Activated T-cell treated with anti-CD3 and anti-CD28 coated beads for 4 hours (primary cell): ENCODE measurements at places on chromosomes 3 and 15.

DNA sequence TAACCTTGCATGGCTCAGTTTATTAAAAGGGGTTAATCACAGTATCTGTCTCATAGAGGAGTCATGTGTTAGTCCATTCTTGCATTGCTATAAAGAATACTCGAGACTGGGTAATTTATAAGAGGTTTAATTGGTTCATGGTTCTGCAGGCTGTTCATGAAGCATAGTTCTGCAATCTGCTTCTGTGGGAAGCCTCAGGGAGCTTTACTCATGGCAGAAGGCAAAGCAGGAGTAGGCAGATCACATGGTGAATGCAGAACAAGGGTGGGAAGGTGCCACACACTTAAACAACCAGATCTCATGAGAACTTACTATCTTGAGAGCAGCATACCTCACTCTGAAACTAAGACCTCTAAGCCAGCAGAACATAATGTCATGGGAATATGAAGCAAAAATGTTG, 42.2 kb upstream of the PTX3 start:
- no peak for DNase-seq

DNA sequence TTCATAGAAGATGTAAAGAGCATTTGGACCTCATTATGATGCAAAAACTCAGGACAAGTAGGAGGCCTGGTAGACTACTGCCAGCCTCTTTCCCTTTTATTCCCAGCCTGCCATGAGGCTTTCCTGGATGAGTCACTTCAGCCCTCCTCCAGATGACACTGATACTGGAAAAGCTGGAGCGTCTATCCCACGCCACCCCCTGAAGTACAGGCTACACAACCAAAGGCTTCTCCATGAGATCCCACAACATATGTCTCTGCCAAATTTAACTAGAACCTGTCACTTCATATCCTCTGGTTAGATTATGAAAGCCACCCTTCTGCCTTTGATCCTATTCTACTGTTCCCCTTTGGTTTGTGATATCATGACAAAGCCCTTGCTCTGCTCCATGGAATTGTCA, 56.1 kb upstream of the CPNE4 start:
- DNase-seq: no peak

GRCh38 chr3:18745472-18745871, 320.3 kb upstream of the SATB1 start:
- no peak for DNase-seq

GRCh38 chr3:8954938-8955763, 8.1 kb downstream of the RAD18 start:
- DNase-seq: no peak

DNA sequence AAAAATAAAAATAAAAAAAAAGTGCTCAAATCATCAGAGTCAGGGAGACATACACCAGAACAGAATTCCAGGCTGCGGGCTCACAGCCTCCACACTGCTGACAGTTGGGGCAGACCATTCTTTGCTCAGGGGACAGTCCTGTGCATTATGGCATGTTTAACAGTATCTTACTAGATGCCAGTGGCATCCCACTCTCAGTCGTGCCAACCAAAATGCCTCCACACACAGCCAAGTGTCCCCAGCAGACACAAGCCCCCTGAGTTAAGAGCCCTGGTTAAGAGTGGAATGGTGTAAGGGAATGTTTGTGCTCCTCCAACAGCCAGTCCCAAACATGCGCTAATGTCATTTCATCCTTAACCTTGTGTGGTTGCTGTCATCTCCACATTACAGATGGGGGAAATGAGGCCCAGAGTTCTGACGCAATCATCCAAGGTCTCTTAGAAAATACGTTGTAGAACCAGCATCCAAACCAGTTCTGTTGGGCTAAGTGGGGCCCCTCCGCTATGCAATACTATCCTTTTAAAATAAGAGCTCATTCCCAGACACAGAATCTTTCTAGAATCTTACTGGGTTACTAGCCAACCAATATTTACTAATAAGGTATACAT, 26.0 kb downstream of the CFAP92 start:
- DNase-seq: no peak

DNA sequence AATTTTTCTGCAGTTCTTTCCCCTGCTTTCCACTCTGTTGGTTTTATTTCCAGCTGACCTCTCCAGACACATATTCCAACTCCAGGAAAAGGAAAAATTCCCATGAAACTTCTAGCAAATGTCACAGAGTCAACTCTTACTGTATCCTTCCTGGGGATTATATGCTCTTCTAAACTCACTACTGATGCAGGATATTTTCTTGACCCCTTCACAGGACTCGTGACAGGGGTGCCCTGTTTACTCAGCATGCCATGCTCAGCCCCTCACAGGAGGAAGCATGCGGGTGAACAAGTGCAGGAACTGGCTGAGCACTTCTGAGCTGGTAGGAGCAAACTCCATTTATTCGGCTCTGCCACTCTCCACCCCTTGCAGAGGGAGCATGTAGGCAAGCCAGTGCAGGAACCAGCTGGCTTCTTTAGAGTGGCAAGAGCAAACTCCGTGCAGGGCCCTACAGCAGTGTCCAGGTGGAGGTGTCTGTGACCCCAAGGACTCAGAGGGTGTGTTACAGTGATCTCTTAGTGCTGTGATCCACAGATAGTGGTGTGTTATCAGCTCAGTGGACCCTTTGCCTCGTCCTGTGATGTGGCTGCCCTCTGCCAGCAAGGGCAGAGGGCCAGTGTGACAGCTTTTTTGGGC, 413.6 kb upstream of the GRM7 start:
- no peak for DNase-seq

GRCh38 chr15:78301828-78302227, 2.4 kb upstream of the SKIC8 start:
- DNase-seq: no peak

GRCh38 chr15:70463453-70463834, 299.9 kb downstream of the UACA start:
- DNase-seq: no peak

GRCh38 chr15:95448531-95449229, 881.8 kb upstream of the NR2F2 start:
- no peak for DNase-seq

GRCh38 chr3:104102386-104102785, 1264.3 kb upstream of the ALCAM start:
- no peak for DNase-seq

- no peak for DNase-seq
Observed at GRCh38 chr15:42880121-42880520, 40.5 kb downstream of the TTBK2 start.

GRCh38 chr3:141455603-141456300, 31.1 kb upstream of the RASA2 start:
- DNase-seq: no peak

GRCh38 chr3:150370999-150371398, 37.1 kb upstream of the TSC22D2 start:
- DNase-seq: no peak

DNA sequence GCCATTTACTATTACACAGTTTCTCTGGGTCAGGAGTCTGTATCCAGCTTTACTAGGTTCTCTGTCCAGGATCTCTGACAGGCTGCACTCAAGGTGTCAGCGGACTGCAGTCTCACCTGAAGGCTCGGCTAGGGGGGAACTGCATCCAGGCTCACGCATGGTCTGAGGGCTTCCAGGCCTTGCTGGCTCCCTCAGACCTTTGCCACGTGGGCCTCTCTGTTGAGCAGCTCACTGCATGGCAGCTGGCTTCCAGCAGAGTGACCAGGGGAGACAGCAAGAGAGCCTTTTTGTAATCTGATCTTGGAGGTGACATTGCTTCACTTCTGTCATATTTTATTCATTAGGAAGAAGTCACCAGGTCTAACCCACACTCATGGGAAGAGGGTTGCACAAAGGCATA, 152.3 kb downstream of the CACNA2D3 start:
- no peak for DNase-seq

GRCh38 chr15:69131362-69132220, 28.8 kb upstream of the GLCE start:
- no peak for DNase-seq

DNA sequence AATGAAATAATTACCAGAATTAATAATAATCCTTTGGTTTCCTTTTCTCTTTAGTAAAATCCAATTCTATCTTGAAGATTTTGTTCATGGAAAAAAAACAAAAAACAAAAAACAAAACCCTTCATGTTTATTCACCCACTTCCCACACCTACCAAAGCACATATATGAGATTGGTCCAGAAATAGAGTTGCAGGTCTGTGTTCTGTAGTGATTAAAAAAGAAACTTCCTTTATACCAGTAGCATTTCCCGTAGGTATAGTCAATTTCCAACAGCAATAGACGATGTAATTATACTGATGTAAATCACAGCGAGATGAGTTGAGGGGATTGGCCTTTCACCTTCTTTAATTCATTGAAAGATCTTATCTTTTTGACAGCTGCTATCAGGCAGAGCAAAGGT, 194.6 kb downstream of the SOX2 start:
- no peak for DNase-seq
